ENCODE measurements at places on chromosomes 16 and 17.
A peak's percentile ranks its signal among the peaks of the same experiment; 100 is the strongest.

DNA sequence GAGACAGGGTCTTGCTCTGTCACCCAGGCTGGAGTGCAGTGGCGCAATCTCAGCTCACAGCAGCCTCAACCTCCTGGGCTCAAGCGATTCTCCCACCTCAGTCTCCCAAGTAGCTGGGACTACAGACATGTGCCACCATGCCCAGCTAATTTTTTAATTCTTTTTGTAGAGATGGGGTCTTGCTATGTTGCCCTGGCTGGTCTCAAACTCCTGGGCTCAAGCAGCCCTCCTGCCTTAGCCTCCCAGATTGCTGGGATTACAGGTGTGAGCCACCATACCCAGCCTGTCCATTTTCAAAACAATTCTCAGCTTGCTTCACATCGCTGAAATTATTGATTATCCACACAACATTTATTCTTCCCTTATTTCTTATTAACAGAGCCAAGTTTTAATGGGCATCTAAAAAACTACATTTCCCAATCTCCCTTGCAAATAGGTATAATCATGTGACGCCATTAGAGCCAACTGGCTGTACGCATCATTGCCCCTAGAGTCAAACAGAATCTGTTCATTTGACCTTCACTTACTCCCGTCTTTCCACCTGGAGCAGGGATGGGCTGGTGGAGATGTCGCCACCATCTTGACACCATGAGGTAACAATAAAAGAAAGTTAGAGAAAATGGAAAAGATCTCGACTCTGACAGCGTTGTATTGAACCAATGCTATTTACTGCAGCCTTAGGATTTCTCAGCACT lies 148.0 kb upstream of the FOXF1 start:
- no peak for DNase-seq

- DNase-seq, result no peak
These were observed 155.8 kb upstream of the GSE1 start for GRCh38 chr16:85457366-85457765.

DNA sequence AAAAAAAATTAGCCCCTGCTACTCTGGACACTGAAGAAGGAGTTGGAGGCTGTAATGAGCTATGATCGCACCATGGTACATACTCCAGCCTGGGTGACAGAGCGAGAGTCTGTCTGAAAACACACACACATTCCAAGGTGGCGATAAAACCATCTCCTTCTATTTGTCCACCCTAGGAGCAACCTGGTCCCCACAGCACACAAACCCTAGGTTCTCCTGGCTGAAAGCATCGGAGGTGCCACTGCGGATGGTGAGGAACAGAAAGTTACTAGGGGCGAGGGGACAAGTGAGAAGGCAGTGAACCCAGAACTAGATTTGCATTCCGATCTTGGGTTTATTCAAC lies 1.4 kb upstream of the ECI1 start:
- no peak for DNase-seq

- DNase-seq, result no peak
These were observed 35.1 kb upstream of the HS3ST4 start for GRCh38 chr16:25656639-25657038.

DNA sequence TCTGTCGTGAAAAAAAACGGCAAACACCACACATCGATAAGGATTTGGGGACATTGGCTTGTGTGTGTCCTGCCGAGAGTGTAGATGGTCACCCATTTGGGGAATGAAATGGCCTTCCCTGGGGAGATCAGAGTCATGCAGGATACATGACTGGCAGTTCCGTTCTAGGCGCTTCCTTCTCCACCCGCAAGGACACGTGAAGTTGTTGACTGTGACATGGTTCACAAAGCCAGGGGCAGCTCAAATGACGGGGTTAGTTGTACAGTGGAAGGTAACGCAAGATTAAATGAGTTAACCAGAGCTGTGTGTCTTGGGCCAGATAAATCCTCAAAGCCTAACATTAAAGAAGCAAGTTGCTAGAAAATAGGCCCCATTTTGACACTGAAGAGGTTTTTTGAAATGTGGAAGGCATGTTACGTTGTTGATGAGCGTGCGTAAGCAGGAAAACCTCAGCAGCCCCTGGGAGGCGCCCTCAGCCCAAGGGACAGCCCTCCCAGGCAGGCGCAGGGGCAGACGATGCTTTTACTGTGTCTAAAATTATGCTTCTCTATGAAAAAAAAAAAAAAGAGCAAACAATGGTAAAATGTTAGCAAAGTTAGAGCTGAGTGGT lies 35.9 kb upstream of the CHMP6 start:
- DNase-seq, result no peak

- no peak for DNase-seq
These were observed 9.1 kb downstream of the CBX2 start for GRCh38 chr17:79786930-79787643.

GRCh38 chr16:4873091-4873490 lies 25.8 kb downstream of the UBN1 start:
- DNase-seq, result no peak

GRCh38 chr17:27256225-27257030 lies 37.5 kb upstream of the WSB1 start:
- DNase-seq, result no peak

DNA sequence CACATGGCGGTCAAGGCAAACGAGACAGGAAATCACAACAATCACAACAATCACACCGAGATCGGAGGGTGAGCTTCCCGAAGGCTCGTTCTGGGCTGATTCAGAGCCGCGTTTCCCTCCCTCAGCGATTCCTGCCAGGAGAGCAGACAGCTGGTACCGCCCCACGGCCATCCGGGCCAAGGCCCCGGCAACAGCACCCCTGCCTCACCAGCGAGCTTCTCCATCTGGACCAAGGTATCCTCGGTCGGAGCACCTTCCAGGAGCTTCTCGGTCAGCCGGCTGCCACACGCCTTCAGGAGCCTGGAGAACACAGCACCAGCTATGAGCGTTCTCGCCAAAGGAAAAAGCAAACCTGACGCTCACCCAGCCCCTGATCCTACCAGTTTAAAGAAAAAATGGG lies 15.2 kb upstream of the PLD6 start:
- DNase-seq, result no peak

GRCh38 chr17:45146166-45146565 lies 2.1 kb upstream of the HEXIM1 start:
- DNase-seq, result no peak

- DNase-seq, result no peak
These were observed 5.4 kb downstream of the CTRL start for GRCh38 chr16:67926181-67926750.

GRCh38 chr17:5667871-5668270 lies 83.6 kb upstream of the NLRP1 start:
- DNase-seq, result no peak

- no peak for DNase-seq
These were observed 221.5 kb downstream of the IRF8 start for GRCh38 chr16:86120201-86121192.

DNA sequence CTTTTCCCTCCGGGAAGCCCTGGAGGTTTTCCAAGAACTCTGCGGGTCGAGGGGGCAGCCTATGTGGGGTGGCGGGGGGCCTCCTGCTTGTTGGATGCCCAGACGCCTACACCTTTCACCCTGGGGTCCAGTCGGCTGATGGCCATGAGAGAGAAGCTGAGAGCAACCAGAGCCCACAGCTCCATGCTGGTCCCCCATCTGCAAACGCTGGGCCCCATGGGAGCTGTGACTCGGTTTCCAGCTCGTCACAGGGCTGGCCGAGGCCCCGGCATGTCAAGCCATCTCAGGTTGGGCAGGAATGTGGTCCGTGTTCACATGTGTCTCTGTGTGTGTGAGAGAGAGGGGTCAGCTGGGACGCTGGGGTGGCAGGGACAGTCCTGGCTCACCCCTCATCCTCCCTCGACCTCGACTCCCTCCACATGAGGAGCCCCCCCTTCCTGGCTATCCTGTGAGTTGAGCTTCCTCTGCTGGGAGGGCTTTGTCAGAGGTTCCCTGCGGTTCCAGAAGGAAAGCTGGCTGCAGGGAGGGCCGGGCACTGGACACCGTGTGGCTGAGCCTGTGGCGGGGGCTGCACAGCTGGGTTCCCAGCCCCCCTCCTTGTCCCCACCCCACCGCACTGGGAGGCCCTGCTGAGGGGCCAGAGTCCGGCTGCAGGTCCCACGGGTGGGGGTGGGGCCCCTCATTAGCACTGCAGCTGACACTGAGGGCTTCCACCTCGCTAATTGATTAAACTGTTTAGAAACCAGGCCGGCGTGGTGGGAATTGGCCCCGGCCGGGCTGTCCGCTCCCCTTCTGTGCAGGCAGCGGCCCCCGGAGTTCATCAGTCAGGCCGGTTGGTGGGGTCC lies 19.1 kb downstream of the METRNL start:
- no peak for DNase-seq

DNA sequence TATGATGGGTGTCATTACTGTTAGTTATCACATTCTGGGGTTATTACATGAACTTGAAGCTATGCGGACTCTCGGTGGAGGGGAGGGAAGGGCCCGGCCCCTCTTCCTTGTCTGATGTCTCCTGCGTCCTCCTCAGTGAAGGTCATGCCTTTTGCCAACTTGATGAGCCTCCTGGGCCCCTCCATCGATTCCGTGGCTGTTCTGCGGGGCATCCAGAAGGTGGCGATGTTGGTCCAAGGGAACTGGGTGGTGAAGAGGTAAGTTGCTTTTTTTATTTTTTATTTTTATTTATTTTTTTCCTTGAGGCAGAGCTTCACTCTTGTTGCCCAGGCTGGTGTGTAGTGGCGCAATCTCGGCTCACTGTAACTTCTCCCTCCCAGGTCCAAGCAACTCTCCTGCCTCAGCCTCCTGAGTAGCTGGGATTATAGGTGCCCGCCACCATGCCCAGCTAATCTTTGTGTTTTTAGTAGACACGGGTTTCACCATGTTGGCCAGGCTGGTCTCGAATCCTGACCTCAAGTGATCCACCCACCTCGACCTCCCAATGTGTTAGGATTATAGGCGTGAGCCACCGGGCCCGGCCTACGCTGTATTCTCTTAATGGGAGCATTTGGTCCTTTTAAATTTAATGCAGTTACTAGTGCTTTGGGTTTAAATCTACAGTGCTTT lies 21.6 kb downstream of the POLR3E start:
- DNase-seq, result peak; percentile 58

GRCh38 chr17:64630309-64631223 lies 31.5 kb downstream of the SMURF2 start:
- DNase-seq, result no peak

GRCh38 chr16:65878347-65878746 lies 488.1 kb upstream of the CDH5 start:
- DNase-seq, result no peak

DNA sequence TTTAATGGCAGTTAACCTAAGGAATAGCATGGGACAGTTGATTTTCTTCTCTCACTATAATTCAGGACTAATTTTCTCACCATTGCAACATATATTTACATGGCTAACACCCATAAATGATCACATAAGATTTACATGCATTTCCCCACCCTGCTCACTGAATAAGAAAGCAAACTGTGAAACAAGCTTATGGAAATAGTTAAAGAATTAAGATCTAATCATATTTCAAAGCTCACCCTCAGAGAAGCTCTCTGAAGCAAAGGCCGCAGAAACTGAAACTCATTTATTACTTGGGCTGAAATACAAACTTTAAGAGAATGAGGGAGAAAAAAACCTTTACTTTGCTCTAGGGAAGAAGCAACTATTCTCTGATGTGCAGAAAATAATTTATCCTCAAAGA lies 218.7 kb upstream of the AXIN2 start:
- DNase-seq, result no peak

- DNase-seq, result no peak
These were observed 26.8 kb downstream of the SGSM2 start for GRCh38 chr17:2363851-2364762.

- no peak for DNase-seq
These were observed 88.6 kb downstream of the GNAO1 start for GRCh38 chr16:56279914-56280313.
